ENCODE measurements at places on chromosomes 11 and 22. TPM values are rescaled to one million over a fixed set of nuclear protein-coding genes. Genes with fewer than 3 reads are reported as not detected.
A peak's percentile ranks its signal among the peaks of the same experiment; 100 is the strongest.

The CHST1 gene
- polyA plus RNA-seq = not detected

- no peak for DNase-seq
- H3K4me3 ChIP-seq = no peak overlapping the region
- H3K27me3 ChIP-seq = no peaks in the 10 kb centered on the region
- H3K4me1 ChIP-seq = no peaks in the 10 kb centered on the region
These were observed 71.7 kb downstream of the RAB38 start for GRCh38 chr11:88103337-88104206.

GRCh38 chr11:69696749-69697468 lies 6.9 kb downstream of the FGF19 start:
- no peak overlapping the region for H3K27ac ChIP-seq
- peaks cover 27% of the 10 kb centered on the region for H3K27me3 ChIP-seq
- H3K4me1 ChIP-seq = no peaks in the 10 kb centered on the region
- H3K4me3 ChIP-seq = no peak overlapping the region
- no peaks in the 10 kb centered on the region for H3K36me3 ChIP-seq
- DNase-seq = no peak

The LRRC56 gene
- polyA plus RNA-seq = not detected

GRCh38 chr11:85316967-85317366 lies 310.2 kb downstream of the DLG2 start:
- H3K27ac ChIP-seq = peak overlapping the region; percentile 69
- H3K4me3 ChIP-seq = no peak overlapping the region
- peak; percentile 75 for DNase-seq
- peaks cover 20% of the 10 kb centered on the region for H3K4me1 ChIP-seq

The FIBIN gene
- polyA plus RNA-seq = not detected

All from CD14-positive monocyte (primary cell).